ENCODE measurements at places on chromosomes 5 and 9.

GRCh38 chr5:9713356-9713755 is 83.2 kb upstream of the TAS2R1 start:
- DNase-seq, result no peak

- no peak for DNase-seq
Observed at GRCh38 chr9:94938384-94938783, 211.9 kb downstream of the AOPEP start.

- DNase-seq, result no peak
Observed at GRCh38 chr9:90559075-90560073, 83.2 kb downstream of the DIRAS2 start.

GRCh38 chr5:62283005-62283404 is 23.0 kb upstream of the KIF2A start:
- DNase-seq, result no peak

DNA sequence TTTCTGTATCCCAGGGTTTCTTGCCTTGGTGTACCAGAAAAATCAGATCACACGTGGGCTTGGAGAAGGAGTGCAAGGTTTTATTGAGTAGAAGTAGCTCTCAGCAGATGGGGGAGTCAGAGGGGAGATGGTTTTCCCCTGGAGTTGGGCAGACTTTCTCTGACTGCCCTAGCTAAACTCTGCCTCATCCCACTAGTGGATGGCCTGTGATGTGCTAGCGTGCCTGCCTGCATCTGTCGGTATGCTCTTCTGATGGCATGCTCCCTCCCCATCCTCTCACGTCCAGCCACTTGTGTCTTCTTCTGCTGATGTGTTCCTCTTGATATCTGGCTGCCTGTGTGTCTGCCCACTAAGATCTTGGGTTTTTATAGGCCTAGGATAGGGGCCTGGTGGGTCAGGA is 616.1 kb upstream of the RGMB start:
- DNase-seq, result no peak

DNA sequence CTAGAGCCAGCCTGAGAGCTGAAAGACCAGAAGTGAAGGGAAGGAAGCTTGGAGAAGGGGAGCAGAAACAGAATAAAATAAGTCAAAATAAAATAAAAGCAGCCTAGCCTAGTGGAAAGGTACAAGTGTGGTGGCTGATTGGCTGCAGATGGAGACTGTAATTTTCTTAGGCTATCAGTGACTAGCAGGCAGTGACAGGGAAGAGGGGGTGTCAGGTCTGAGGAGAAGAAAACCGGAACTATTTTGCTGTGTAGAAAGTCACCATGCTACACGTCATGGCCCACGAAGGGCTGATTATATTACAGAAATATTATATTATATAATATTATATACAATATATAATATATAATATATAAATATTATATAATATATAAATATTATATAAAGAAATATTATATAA is 98.1 kb upstream of the TAF11L2 start:
- DNase-seq, result no peak

DNA sequence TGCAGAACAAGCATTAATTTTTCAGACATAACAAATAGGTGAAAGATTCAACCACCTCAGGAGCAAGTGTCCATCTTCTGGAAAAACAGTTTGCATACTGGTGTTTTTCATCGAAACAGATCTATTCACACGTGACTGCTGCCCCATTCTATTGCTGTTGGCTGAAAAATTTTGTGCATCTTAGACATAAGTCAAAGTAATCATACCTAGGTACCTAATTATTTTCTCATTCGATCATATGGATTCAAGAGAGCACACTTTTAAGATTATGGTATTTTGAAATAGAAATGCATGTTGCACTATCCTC is 72.9 kb upstream of the CDH6 start:
- no peak for DNase-seq

DNA sequence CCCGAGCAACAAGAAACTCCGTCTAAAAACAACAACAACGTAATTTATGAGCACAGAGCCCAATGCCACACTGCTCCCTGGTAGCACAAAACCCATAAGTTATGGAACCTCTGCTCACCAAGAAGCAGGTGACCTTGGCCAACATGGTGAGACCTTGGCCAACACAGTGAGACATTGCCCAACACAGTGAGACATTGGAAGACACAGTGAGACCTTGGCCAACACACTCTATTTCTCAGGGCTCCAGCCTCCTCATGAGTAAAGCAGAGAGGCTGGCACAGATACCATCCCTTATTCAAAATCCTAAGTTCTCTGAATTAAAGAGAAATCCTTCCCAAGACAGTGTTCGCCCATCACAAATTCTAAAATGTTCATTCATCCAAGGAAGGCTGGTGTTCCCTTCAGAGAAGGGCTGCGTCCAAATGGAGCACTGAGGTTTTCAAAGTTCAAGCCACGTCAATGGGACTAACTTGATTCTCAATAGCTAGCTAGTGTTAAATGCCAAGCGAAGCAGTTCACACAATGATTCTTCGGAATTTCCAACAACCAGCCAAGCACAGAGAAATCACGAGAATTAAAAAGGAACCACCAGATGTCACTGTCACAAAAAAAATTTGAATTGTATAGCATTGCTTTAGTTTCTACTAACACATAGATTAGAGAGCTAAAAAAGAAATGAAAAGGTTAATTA is 29.5 kb downstream of the TTC39B start:
- DNase-seq, result no peak

- no peak for DNase-seq
Observed at GRCh38 chr9:83441390-83441789, 96.8 kb downstream of the FRMD3 start.

- no peak for DNase-seq
Observed at GRCh38 chr5:125926172-125926571, 497.0 kb upstream of the GRAMD2B start.

- DNase-seq, result no peak
Observed at GRCh38 chr9:125329978-125330377, 68.4 kb downstream of the GAPVD1 start.

DNA sequence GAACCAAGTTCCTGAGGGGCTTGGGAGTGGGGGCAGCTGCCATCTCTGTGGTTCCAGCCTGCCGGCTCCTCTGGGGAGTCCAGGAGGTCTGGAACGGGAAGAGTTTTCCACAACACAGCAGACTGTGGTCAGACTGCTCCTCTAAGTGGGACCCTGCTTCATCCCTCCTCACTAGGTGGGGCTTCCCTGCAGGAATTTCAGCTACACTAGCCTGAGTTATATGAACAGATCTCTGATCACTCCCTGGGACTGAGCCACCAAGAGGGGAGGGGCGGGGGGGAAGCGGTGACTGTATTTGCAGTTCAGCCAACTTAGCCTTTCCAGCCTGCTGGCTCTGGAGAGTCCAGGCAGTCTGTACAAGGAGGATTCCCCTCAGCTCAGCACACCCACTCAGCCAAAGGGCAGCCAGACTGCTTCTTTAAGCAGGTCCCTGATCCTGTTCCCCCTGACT is 19.4 kb downstream of the DTWD2 start:
- no peak for DNase-seq

GRCh38 chr5:34957857-34958690 is 28.7 kb downstream of the DNAJC21 start:
- no peak for DNase-seq

DNA sequence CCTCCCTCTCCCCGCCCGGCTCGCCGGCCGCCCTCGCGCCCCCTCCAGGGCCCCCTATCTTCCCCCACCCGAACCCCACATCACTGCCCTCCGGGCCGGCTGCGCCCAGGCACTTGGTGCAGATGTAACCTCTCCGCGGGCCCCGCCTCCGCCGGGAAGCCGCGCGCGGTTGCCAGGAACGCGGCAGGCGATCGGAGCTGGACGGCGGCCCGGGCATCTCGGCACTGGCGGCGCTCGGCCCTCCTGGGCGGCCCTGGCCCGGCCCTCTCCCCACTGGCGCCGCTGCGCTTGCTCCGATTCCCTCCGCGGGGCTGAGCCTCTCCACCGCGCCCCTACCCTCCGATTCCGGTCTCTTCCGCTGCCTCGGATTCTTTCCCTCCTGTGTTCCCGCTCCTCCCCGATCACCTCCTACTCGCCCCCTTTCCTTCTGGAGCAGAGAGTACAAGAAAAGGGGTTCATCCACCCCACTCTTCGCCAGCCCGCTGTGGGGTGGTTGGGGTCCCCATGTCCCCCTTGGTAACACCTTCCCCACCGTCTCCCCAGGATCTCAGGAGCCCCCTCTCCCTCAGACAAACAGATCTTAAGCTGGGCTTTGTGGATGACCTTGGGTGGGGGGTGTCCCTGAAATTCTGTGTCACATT is 70.6 kb downstream of the C9orf50 start:
- DNase-seq, result no peak

DNA sequence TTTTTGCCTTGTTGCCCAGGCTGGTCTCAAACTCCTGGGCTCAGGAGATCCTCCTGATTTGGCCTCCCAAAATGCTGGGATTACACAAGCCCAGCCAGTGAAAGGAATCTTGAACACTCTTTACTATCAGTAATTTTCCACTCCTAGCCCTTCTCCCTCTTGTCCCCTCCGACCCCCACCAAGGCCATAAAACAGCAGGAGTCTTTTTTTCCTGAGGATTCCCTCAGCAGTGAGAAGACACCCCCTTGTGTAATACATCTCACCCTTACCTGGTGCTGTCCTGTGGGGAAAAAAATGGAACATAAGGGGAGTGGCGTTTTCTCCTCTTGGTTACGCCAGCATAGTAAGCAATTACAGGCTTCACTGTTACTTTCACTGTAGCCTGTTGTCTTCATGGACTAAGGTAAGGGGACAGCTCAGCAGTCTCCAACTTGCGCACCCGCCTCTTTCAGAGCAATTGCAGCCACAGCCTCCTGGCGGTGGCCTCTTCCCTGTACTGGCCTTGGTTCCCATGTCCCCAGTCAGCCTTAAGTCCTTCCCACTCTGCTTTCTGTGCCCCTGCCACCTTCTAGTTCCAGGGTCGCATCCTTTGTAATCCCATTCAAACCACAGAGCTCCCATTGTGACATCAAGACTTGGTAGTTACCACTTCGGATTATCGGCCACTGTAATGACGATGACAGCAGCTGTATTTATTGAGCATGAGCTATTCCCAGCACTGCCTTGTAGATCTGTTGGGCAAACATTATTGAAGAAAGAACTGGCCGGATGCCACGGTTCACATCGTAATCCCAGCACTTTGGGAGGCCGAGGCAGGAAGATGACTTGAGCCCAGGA is 10.0 kb downstream of the NAIF1 start:
- DNase-seq, result no peak

- DNase-seq, result no peak
Observed at GRCh38 chr5:147407094-147407681, 102.7 kb downstream of the DPYSL3 start.

GRCh38 chr5:142674531-142675469 is 11.1 kb downstream of the FGF1 start:
- no peak for DNase-seq

DNA sequence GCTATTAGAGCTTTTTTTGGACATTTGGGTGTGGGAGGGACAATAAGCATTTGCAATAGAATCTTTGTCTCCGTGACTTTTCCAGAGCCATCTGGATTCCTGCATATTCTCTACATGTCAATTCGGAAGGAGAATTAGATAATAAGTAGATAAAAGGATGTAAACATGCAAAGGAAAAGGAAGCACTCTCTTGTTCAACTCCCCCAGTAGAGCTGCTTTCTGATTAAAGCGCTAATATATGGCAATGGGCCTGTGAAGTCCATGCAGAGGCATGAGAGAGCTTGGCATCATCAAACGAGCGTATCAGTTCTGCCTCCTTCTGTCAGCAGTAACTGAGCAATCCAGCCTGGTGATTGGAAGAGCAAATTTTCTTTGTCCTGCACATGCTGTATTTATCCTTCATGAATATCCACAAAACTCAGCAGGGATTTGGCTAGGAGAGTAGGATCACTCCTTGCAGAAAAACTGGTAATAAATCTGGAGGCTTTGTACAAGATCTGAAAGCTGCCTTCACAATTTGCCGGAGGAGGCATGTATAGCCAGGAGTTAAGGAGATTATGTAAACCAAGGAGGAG is 1752.9 kb downstream of the MAT2B start:
- DNase-seq, result no peak

DNA sequence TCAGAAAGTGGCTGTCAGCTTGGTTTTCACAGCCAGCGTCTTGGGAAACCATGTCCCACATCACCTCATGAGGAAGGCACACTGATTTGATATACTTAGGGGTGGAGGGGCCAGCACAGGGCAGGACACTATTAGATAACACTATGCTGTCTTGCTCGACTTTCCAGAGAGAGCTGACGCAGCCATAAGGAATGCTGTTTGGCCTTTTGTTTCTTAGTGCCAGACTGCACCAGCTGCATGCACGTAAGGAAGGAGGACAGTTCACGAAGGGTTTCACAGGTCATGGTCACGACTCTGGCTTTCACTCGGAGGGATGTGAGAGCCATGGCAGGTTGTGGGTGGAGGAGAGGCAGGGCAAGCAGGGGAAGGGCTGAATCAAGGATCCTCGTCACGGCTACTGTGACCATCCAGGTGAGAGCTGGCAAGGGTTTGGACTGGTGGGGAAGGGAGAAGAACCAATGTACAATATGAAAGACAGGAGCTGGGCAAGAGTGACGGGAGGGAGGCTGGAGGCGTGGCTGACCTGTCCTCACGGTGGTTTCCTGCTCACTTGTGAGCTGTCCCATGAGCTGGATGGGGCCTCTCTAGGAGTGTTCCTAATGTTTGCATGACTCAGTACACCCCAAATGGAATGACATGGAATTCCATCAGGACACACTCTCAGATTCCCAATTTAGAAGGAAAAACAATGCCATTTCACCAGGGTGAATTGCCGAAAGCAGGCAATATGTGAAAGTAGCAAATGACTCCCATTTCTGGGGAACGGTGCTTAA is 61.7 kb downstream of the OTULIN start:
- DNase-seq, result no peak

DNA sequence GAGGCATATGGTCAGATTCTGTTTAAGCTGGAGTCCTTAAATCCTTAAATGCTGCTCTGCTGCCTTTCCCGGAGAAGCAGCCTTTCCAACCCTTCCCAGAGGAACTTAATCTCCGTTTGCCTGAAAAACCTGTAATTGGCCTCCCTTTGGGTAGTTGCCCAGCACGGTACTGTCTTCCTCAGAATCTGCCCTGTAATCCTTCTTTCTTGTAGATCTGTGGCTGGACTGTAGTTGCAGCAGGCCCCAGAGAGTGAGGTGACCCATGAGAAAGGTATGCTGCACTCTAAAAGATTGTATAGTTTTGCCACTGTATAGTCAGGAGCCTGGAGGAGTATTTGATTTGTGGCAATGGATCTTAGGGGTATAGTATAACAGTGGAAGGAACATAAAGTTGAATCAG is 11.7 kb downstream of the SPIN1 start:
- no peak for DNase-seq

- no peak for DNase-seq
Observed at GRCh38 chr9:68493541-68493940, 47.1 kb downstream of the TMEM252 start.

DNA sequence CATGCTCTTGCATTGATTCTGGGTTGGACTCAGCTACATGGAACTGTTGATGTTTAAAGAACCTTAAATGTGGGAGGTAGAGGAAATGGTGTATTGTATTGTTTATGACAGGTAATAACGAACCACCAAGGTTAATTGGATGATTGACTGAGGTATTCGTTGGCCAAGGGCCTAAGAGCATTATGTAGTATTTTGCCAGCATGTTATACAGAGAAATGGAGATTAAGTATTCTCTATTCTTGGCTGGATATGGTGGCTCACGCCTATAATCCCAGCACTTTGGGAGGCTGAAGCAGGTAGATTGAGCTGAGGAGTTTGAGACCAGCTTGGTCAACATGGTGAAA is 59.0 kb upstream of the CDK20 start:
- no peak for DNase-seq

Data from stimulated activated CD8-positive, alpha-beta memory T cell treated with anti-CD3 and anti-CD28 coated beads, Interleukin-2, amount 100 ng/mL, for 1 hour (primary cell).